CD4-positive, alpha-beta T cell treated with Interferon alpha-2 for 1 hour (primary cell): ENCODE measurements at places on chromosomes 2 and 18.

- DNase-seq = peak; percentile 33
These were observed 31.2 kb upstream of the SLC66A3 start for GRCh38 chr2:11123856-11124759.

GRCh38 chr2:109453371-109453995 lies 160.3 kb downstream of the SEPTIN10 start:
- DNase-seq = no peak

DNA sequence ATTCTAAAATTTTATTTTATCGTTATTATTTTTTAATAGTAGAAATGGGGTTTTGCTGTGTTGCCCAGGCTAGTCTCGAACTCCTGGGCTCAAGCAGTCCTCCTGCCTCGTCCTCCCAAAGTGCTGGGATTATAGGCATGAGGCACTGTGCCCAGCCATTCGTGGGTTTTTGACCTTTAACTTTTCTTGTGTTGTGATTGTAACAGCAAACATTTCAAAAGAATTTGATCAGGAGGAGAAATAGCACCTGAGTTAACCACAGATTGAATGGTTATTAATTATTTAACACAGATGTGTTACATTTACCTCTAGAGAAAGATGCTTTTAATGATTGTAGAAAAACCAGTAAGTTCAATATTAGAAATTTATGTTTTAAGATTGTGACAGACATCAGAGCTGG lies 132.0 kb downstream of the HAUS1 start:
- no peak for DNase-seq

DNA sequence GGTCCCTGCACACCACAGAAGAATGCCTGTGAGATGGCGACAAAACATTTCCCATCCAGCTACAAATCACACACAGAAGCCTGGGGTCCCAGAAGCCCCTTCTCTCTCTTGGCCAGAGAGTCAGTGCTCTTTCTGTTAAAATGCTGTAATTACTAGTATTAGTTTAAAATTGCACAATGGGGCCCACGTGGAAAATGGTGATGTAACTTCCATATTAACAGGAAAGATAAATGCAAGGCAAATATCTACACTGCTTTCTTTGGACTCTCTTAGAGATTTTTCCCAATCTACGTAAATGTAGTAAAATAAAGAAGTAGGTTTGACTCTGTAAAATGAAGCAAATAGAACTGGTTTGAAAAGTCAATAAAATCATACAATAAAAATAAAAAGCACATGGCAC lies 113.9 kb upstream of the TFCP2L1 start:
- DNase-seq = no peak

- peak; percentile 47 for DNase-seq
These were observed 53.0 kb upstream of the ALPP start for GRCh38 chr2:232325324-232326273.

GRCh38 chr2:67625178-67625577 lies 228.0 kb downstream of the ETAA1 start:
- DNase-seq = no peak

GRCh38 chr2:191922736-191923651 lies 76.1 kb upstream of the CAVIN2 start:
- no peak for DNase-seq

DNA sequence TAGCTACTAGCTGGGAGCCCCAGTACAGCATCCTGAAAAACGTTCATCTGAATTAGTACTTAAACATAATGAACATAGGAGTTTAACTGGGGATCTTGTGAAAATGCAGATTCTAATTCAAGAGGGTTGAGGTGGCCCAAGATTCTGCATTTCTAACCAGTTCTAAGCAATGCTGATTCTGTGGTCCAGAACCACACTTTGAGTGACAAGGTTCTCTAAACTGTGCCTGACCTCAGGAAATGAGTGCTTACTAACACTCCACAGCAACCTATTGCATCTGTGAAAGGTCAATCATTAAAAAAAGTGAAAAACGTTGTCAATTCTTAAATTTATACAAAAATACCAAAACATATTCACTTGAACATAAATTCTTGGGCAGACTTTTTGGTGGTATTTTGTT lies 157.1 kb upstream of the ZFP36L2 start:
- DNase-seq = no peak

- DNase-seq = no peak
These were observed 58.7 kb downstream of the GNAL start for GRCh38 chr18:11747731-11748130.

GRCh38 chr2:121796239-121796638 lies 40.8 kb downstream of the TSN start:
- no peak for DNase-seq

DNA sequence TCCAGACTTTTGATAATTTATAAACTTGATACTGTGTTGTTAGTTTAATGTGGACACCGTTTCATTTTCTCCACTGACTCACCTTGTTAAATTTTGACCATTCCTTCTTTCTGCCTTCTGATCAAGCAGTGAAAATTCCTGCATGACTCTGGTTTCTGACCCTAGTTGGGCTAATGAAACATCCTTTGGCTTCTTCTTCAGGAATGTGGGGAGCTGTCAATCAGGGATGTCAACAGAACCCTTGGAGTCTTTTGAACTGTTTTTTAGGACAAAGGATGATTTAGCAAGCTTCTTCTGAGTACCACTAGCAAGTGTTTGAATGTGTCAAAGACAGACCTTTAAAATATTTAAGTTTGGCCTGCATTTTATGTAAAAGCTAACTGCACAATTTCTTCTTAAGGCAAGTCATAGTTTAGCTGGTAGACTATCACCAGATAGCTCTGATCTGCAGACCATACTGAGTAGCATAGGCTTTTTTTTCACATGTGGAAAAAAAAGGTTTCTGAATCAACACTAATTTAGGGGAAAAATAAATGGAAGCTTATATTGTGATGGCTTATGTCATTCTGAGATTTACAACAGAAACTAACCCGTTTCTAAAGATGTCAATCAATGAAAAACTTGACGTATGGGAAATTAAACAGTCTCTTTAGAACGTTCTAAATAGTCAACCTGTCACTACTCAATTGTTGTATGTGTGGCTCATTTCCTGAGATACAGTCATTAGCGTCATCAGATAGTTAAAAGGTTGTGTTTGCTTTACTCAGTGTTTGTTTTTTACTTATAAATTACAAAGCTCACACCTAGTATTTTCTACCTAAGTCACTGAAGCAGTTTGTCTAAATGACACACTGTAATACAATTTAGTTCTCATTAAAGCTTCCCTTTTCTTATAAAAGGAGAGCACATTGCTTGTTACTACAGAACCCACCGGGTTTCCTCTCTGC lies 311.4 kb downstream of the PTPRM start:
- DNase-seq = no peak

GRCh38 chr18:63472380-63472779 lies 4.4 kb upstream of the SERPINB5 start:
- DNase-seq = no peak

DNA sequence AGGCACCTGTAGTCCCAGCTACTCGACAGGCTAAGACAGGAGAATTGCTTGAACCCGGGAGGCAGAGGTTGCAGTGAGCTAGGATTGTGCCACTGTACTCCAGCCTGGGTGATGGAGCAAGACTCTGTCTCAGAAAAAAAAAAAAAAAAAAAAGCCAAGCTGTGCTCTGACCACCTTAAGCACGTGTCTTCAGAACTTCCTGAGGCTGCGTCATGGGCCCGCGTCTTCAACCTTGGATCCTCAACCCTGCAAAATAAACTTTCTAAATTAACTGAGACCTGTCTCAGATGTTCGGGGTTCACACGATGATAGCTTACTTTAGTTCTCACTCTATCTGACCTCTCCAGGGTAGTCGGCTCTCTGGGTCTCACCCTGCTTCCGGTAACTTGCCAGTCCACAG lies 65.8 kb upstream of the CABLES1 start:
- DNase-seq = peak; percentile 54

GRCh38 chr2:158701101-158701500 lies 94.0 kb upstream of the DAPL1 start:
- DNase-seq = no peak

- no peak for DNase-seq
These were observed 161.9 kb upstream of the RASGRP3 start for GRCh38 chr2:33314541-33314940.

GRCh38 chr18:66211749-66212148 lies 392.1 kb downstream of the CDH19 start:
- no peak for DNase-seq

- DNase-seq = no peak
These were observed 39.5 kb upstream of the TANK start for GRCh38 chr2:161120775-161121174.

GRCh38 chr2:157087373-157088002 lies 170.0 kb upstream of the GALNT5 start:
- no peak for DNase-seq

GRCh38 chr2:58419983-58420382 lies 178.9 kb upstream of the FANCL start:
- no peak for DNase-seq

DNA sequence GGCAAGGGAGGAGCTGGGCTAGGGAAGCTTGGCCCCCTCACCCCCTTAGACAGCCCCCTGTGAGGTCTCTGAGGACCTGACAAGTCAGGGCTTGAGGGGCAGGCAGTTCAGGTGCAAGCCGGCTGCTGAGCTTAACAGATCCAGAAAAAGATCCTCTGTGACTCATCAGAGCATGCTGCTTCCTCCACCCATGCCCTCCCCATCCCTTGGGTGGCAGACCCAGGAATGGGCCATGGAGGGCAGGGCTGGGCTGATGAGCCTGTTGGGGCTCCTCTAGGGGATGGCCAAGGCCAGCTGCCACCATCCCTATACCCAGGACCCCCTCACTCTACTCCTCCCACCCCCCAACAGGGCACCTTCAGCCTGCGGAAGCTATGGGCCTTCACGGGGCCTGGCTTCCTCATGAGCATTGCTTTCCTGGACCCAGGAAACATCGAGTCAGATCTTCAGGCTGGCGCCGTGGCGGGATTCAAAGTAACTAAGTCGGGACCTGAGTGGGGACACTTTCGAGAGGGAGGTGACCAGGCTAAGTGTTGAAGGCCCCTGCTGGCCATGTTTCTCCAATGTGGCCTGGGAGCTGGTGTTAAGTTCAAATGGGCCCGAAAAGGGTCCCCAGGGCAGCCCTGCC lies 1.9 kb downstream of the SLC11A1 start:
- DNase-seq = no peak

- no peak for DNase-seq
These were observed 18.1 kb downstream of the CALCRL start for GRCh38 chr2:187429989-187430388.

DNA sequence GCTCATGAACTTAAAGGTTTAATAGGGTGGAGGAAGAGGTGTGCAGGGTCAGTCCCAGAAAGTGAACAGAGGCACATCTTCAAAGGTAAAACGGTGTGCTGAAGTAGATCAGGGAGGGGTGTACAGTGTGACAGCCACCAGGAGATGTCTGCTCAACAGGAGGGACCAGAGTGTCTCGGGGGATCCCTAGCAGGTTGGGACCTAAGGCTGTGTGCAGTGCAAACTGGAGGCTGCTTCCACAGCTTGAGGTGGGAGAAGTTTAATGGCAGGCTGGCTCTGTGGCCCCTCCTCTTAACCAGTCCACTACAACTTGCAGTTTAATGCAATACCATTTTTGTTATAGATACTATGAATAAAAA lies 33.2 kb downstream of the PLA2R1 start:
- no peak for DNase-seq

GRCh38 chr2:27323596-27324285 lies 844 bp upstream of the MPV17 start:
- DNase-seq = no peak

- no peak for DNase-seq
These were observed 28.8 kb downstream of the CNGA3 start for GRCh38 chr2:98374958-98375570.

GRCh38 chr2:71944183-71944550 lies 203.5 kb downstream of the CYP26B1 start:
- no peak for DNase-seq

- DNase-seq = no peak
These were observed 102.8 kb downstream of the PXDN start for GRCh38 chr2:1641523-1641922.

DNA sequence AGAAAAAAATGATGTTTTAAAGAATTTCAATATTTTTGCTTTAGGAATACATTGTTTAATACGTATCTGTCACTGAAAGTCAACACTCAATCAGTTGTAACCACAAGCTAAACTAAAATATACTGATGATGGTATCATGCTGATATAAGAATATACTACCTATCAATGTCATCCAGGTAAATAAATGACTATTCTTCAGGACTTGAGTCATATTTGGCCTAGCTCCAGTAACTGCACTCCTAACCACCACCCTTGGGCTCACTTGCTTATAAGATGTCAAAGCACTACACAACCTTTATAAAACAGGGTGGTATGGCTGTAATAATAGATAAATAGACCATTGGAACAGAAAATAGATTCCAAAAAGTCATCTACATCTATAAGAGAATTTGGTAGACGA lies 48.8 kb downstream of the RND3 start:
- DNase-seq = no peak

DNA sequence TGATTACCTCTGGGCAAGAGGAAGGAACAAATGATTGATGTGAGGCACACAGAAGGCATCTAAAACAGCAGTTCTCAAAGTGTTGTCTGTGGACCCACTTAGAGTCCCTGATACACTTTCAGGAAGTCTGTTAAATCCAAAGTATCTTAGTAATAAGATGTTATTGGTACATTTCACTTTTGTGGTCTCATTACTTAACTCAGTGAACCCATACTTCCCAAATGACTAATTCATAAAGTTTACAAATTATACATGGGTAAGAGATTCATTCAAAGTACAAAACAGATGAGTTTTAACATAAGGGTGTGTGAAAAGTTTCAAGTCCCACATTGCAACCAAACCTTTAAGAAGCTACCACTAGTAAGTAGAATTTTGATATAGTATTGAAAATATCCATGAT lies 440.5 kb downstream of the NUP35 start:
- no peak for DNase-seq

DNA sequence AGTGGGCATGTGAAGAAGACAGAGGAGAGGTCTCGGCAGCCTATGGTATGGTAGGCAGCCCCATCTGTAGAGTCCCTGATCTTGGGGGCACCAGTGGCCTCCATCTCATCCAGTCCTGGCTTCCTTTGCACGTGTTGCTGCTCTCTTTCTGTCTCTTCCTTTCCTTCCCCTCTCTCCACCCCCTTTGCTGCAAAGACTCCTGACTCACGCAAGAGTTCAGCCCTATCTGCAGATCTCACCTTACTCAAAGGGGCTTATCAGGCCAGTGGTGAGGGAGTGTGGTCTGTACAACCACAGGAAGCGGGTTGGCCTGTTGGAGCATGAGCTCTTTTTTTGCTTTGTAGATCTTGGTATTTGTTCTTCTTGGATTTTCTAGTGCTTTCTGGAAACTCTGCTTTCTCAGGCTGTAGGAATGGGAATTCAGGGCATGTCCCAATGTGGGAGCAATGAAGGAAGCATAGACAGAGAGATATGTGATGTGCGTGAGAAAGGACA lies 14.6 kb upstream of the NT5DC4 start:
- peak; percentile 49 for DNase-seq

GRCh38 chr2:180747728-180748127 lies 232.7 kb upstream of the UBE2E3 start:
- no peak for DNase-seq

- no peak for DNase-seq
These were observed 48.9 kb downstream of the ARL4C start for GRCh38 chr2:234447963-234448362.
